PC-3 (cell line): ENCODE measurements at places on chromosomes 1 and 21.

DNA sequence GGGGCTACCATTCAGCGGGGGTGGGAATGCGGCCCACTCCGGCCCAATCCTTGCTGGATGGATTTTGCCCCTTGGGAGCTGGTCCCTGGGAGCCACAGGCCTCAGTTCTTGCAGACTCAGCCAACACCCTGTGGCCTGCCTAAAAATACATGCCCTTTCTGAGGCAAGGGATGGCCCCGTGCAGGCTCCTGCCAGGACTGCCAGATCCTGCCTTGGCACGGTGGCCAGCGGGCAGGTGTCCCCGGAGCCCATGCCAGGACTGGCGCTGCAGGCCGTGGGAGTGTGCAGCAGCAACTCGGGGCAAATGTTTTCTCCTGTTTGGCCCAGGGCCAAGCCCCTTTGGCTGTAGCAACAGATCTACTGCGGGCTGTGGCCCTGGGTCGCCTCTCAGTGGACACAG, 1.6 kb upstream of the PANK4 start:
- DNase-seq: no peak

- no peak for DNase-seq
Observed at GRCh38 chr1:11753555-11754208, 8.3 kb upstream of the C1orf167 start.

GRCh38 chr1:96414598-96414997, 307.0 kb upstream of the PTBP2 start:
- DNase-seq: no peak

GRCh38 chr1:32215629-32216480, 6.3 kb downstream of the TMEM234 start:
- peak; percentile 81 for DNase-seq

GRCh38 chr1:173253046-173253445, 45.9 kb upstream of the TNFSF4 start:
- peak; percentile 45 for DNase-seq

DNA sequence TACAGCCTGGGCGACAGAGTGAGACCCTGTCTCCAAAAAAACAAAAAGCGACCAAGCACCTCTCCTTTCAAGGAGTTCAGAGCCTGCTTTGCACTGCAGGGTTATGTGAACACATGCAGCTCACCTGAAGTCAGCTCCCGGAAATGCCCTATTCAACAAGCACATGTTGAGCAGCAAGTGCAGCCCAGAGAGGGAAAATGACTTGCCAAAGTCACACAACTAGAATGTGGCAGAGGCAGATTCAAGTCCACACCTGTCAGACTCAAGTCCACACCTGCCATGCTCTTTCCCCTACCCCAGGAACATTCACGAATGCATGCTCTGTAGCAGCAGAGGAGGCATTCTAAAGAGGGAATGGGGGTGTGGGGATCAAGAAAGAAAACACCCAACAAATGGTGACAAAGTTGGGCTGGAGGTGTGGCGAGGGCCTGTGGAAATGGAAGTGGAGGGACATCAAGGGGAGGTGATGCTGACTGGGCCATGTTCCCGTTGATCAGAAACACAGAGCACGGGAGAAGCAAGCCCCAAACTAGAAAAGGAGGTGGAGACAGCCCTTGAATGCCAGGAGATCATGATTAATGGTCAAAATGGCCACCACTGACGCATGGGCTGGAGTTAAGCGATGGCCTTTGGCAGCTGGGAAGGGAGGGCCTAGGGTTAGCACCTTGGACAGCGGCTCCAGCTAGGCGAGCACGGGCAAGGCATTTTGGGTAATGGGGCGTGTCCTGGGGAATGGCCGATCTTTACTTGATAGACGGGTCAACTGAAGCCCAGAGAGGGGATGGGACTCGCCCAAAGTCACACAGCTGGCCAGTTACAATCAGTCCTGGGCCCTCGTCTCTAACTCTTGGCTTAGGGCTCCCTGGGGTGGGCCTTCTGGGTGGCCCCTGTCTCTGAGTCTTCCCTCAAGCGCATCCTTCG, 21.5 kb downstream of the RAP1GAP start:
- peak; percentile 51 for DNase-seq
